ENCODE measurements at places on chromosomes 7 and 10.

DNA sequence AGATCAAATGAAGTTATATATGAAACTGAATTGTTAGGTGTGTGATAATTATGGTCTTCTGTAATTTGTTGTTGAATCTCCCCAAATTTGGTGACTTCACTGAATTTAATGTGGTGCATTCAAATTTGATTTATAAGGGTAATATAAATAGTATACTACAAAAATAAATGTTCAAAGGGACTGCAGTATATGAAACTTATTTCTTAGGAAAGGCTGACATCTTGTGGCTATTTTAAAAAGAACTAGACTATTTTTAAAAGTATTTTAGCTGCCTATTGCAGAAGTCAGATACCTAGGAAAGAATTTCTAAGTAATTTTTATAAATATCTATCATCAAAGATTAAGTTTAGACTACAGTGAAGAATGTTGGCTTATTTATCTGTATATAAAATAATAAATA, 36.6 kb downstream of the ATRNL1 start:
- peak; percentile 38 for DNase-seq

GRCh38 chr10:119853574-119853973, 19.1 kb downstream of the MCMBP start:
- no peak for DNase-seq

DNA sequence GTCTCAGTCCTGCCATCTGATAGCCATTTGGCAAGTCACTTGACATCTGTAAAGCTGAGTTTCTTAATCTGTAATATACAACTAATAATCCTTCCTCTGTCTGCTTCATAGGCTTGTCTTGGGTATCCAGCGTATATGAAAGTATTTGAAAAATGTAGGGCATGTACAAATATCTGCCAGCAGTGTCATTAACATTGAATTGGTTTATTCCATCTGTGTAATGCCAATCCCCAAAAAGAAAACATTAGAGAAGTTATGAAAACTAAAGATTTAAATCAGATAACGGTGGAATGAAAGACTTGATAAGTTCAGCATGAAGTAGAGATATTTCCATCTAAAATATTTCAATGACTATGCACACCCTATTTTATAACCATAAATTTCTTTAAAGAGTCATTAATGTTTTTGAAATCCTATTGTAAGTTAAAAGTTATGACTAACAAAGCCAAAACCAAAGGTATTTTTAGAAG, 9.8 kb upstream of the RTKN2 start:
- DNase-seq: peak; percentile 73

DNA sequence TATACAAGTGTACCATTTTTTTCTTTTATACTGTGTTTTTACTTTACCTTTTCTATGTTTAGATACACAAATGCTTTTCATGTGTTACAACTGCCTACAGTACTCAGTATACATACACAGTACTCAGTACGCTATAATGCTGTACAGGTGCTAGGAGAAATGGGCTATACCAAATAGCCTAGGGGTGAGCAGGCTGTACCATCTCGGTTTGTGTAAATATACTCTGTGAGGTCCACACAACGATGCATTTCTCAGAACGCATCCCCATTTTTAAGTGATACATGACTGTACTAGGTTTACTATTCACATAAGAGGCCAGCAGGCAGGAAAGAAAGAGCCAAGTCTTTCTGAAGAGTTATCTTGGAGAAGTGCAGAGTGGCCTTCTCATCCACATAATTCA, 426.4 kb upstream of the MTPN start:
- DNase-seq: no peak

Measured in fibroblast of skin of scalp (primary cell).